ENCODE measurements at places on chromosomes 1 and 21.

DNA sequence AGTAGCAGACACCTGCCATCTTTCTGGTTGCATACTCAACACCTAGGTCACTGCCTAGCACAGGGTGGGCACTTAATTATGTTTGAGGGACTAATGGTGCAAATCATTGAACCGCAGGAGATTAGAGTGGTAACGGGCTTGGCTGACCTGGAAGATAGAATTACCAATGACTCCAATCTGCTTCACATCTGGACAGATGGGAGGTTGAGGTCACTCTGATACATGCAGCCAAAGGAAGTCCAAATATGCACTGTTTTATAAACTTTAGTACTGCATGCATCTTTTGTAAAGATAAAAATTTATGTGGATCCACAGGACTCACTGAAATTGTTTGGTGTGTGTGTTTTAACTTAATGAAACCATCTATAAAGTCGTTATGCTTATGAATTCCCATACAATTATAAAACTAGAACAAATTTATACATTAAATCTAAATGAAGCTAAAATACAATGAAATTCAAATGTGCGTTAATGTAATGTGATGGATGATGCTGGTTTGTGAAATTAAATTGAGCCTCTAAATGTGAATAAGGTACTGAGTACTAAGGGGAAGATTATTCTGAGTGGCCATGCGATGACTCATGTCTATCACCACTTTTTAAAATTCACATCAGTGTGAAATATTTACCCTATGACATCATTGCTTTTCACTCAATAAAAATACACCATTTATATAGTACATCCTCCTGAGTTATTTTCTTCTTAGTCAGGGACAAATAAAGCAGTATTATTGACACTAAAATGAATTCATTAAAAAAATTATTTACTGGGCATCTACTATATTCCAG is 224.7 kb upstream of the FAM78B start:
- no peak for DNase-seq

- no peak for DNase-seq
Observed at GRCh38 chr1:217096200-217096599, 373.0 kb upstream of the ESRRG start.

DNA sequence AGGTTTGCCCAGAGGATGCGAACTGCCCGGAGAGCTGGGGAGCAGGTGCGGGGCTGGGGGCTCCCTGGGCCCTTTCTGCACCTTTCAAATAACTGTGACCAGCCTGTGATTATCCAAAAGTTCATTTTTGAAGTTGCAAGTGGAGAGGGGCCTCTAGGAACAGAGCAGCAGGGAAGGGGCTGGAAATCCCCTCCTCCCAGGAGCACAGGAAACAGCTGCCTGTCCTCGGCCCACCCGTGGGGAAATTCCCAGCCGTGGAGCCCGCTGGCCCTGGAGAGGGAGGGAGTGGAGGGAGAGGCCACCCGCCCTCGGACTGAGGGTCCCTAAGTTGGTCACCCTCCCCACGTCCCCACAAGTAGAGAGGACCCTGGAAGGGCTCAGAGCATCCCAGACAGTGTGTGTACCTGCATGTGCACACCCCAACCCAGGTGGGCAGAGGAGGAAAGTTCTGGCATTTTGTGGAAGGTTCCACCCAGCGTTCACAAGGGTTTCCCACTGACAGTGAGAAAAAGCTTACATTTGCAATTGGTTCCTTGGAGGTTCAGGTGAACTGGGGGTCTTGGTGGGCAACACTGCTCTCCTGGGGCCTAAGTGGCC is 1.2 kb upstream of the TNFRSF4 start:
- DNase-seq: no peak

DNA sequence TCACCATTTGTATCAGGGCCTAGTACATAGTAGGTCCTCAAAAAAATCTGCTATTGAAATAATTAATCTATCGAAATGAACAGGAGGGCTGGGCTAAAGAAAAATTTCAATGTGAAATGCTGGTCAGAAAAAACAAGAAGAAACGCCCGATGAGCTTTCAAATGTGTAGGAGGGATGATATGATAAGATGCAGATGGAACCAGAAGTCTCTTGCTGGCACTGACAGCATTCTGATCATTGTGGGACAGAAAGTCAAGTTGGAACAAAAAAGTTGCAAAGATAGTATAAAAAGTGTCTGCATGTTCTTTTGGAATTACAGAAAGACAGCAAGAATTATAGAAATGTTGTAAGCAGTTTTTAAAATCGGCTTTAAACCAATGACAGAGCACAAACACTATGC is 11.1 kb downstream of the G0S2 start:
- no peak for DNase-seq

DNA sequence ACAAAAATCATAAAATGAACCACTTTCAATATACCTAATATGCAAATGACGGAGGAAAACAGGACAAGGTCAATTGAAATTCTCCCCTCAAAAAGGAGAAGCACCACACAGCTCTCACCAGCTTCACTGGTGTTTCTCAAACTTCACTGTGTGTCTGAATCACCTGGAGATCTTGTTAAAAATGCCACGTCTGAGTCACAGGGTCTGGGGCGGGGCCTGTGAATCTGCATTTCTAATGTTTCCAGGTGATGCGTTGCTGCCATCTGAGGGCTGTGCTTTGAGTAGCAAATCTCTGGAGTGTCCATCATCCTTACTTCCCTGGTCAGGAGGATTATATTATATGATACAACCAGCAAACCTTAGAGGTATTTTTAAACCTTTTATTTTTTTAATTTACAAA is 9.0 kb downstream of the CLDN19 start:
- peak; percentile 22 for DNase-seq

DNA sequence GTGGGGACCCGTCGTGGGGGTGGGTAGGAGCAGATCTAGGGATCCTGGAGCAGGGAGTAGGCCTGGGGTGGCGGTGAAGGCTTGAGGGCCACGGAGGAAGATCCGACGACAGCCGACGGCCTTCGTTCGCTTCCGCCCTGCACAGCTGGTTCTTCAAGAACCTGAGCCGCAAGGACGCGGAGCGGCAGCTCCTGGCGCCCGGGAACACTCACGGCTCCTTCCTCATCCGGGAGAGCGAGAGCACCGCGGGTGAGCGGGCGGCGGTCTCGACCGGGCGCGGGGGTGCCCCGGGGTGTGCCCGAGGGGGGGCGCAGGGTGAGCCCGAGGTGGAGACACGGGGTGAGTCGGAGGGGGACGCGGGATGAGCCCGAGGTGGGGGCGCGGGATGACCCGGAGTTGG is 16.5 kb upstream of the HDAC1 start:
- no peak for DNase-seq

DNA sequence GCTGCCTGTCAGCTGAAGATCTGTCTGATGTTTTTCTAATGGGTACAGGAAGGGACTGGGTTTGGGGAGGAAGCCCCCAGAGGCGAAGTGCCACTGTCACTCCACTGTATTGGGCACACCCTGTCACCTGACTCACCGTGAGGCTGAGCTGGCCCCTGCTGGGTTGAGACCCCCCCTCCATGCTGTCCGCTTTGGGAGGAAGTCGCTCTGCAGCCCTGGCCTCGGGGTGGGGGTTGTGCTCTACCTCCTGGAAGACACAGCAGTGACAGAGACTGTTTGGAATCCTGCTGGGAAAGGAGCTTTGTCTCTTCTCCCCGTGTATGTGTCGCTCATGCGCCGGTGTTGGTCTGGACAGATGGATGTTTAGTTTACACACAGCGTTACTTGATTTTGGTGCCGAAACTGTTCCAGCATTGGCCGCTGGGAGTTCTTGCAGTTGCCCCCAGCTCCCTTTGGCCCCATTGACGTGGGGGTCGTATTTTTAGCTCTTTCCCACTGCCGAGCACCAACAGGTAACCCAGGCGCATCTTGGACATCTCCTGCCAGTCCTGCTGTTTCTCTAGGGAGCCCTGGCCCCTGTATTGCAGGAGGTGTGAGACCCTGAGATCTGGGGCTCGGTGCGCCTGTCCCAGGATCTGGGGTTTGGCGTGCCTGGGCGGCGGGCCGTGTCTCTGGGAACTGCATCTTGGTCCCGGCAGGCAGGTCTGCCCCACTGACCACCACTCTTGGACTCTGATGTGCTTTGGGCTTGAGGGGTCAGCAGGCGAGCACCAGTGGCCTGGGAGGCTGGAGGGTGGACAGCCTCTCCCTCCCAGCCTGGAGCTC is 30.3 kb downstream of the SLX9 start:
- no peak for DNase-seq

DNA sequence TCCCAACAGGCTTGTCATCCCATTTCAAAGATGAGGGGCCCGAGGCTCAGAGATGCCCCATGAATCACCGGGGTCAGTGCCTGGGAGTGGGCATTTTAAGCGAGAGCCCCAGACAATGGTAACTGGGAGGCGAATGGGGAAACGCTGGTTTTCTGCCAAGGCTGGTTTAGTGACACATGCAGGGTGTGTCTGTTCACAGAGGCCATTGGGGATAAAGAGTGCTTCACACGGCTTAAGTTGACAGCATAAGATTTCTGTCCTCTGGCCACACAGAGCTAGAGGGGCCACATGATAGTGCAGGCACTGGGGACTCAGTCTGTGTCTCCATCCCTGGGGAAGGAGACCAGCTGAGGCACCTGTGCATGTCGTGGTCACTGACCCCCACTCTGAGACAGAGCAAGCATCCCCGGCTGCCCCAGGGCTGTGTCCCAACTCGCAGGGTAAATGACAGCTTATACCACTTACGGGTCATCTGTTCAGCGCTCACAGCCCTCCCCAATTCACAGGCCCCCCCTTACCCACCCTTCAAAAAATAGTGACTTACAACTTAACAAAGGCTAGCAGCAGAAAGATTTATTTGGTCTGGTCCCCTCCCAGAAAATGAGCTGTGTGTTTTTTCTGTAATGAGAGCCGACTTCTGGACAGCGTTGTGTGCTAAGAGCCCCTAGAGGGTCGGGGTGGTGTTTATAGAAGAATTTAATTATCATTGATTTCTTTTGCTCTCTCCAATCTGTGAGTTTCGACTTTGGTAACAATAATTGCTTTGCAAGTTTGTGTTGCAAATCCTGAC is 34.9 kb upstream of the ARHGEF16 start:
- no peak for DNase-seq

DNA sequence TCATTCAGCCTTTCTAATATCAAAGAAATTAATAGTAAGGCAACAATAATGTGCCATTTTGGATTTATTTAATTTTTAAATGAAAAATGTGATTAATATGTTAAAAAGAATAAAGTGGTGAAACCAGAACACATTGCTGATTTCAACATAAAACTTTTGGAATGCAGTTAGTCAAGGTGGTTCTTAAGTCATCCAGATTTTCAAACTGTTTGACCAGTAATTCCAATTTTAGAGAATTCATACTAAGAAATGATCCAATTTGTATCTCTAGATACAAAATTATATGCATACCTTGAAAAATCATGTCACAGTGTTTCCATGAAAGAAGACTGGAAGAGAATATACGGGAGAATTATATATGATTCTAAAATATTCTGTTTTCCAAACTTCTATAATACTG is 54.2 kb upstream of the MCOLN3 start:
- no peak for DNase-seq

DNA sequence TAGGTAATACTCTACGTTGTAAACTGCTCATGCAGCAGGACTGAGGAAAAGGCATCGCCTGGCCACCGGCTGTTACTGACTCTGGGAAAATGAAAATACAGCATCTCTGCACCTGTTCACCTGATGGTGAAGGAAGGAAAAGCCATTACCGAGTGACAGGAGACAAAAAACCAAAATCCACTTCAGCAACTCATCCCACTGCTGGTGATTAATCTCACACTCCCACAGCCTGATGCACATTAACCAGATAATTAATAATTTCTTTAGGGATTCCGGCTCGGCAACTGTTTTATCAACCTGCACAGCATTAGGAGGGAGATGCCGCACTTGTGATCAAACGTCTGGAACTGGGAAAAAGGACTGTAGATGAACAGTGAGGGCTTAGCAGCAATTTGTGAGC is 183.9 kb upstream of the ESRRG start:
- no peak for DNase-seq

DNA sequence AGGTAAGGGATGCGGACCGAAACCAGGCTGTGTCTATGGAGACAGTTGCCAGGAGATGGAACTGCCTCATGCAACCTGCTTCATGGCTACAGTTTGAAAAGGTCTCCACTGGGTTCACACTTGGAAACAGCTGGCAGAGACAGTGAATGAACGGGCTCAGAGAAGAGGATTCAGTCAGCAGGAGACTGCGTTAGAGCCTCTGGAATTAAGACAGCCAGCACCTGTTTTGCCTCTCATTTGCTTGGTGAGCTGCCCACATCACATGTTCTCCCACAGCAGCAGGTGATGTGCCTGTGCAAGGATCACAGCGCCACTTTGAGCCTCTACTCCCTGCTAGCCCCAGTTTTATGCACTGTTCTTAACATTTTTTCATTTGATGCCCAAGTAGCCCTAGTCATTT is 321.0 kb downstream of the PLPP3 start:
- no peak for DNase-seq

DNA sequence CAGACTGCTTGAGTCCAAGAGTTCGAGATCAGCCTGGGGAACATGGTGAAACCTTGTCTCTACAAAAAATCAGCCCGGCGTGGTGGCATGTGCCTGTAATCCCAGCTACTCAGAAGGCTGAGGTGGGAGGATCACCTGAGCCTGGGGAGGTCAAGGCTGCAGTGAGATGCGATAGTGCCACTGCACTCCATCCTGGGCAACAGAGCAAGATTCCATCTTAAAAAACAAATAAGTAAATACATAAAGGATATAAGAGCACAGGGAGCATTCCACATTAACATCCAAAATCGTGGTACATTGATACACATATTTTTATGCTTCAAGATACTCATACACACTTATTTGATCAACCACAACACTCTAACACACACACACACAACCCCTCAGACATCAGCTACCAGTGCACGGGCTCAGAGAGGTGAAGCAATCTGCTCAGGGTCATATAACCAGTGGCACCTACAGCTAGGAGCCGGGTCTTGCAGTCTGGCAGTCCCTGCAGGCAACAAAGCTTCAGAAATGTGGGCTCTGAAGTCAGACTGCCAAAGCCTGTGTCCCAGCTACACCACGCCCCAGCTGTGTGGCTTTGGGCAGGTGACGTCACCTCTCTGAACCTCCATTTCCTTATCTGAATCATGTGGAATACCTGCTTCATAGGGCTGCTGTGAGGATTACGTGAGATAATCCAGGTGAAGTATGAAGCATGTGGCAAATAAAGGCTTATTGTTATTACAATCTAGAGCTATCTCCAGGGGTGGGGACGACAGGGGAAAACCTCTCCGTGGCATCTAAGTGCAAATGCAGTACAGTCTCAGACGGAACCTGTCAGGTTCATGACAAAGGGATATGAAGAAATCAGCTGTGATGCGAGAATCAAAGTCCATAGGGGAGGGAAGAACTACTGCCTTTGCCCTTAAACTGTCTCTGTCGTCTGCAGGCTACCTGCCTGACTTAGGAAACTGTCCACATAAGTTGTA is 4.8 kb upstream of the CRYBG2 start:
- peak; percentile 70 for DNase-seq

GRCh38 chr21:44697811-44698734 is 1.1 kb downstream of the KRTAP10-12 start:
- DNase-seq: no peak

- no peak for DNase-seq
Observed at GRCh38 chr1:3657096-3657475, 4.8 kb downstream of the TP73 start.

Measured in stimulated activated CD4-positive, alpha-beta T cell treated with anti-CD3 and anti-CD28 coated beads, Interleukin-2, amount 100 ng/mL, for 4 hours (primary cell).